ENCODE measurements at places on chromosomes 3 and 15.

DNA sequence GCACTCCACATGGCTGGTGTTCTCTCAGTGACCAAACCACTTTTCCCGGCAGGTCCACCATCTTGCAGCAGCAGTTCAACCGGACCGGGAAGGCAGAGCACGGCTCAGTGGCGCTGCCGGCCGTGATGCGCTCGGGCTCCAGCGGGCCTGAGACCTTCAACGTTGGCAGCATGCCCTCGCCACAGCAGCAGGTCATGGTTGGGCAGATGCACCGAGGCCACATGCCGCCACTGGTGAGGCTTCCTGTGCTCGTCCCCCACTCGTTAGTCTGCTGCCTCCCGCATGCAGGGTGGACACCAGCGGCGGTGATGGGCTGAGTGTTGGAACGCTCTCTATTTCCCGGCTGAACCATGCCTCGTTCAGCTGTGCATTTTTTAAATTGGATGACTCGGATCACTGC is 344.9 kb upstream of the TPM1 start:
- DNase-seq = no peak

DNA sequence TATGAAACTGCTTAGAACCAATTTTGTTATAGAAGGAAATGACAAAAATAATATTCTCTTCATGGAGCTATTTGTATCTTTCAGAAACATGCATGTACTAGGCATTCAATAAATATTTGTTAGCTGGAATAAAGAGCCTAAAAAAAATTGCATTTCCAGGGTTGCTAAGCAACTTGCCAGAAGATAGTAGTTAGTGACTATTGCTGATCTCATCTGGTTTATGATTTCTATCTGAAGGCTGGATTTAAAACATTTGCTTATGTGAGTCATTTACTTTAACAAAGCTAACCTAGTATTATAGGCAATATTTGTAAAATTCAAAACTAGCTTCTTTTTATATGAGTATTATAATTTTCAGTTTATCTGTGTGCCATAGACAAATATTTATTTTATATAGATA is 78.3 kb downstream of the NAALADL2 start:
- no peak for DNase-seq

GRCh38 chr3:168847291-168847883 is 751.7 kb upstream of the GOLIM4 start:
- no peak for DNase-seq

- DNase-seq = no peak
These were observed 325.1 kb upstream of the THBS1 start for GRCh38 chr15:39255760-39256159.

DNA sequence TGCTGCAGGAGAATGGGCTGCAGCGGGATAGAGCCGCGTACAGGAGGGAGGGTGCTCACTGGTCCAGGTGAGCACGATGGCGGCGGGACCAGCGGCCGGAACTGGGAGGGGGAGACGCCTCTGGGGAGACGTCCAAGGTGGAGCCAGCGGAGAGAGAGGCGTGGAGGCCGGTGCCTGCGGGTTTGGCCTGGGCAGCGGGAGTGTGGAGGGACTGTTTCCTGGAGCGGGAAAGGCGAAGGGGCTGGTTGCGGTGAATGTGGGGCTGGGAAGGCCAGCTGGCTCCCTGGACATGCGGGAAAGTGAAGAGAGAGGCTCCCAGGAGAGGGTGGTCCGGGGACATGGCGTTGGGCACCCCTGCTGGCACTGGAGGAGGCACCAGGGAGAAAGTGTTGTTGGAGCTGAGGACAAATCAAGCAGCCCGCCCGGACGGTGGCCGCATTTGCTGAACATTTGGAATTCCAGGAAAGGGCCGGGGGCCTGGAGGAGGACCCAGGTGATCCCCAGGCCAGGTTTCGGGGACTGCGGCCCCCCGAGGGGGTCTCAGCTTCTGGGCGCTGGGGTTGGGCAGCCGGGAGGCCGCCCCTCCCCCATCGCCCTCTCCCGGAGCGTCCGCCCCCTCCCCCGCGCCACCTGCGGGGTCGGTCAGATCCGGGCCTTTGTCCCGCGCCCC is 34.3 kb downstream of the DNAJB8 start:
- no peak for DNase-seq

GRCh38 chr3:123719862-123720453 is 135.1 kb upstream of the HACD2 start:
- DNase-seq = no peak

DNA sequence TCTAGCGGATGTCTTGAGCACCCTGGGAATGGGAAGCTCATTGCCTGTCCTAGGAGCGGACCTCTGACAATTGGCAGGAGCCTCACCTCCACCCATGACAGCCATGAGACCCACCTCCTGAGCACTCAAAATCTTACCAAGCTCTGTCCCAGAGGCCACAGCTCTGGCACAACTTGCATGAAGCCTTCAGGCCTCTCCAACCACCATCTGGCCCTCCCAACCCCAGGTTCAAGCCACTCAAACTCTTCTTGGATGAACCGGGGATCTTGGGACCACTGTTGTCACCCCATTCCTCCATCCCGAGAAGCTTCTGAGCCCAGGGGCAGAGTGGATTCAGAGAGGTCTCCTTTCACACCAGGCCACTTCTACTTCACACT is 1.5 kb downstream of the VIPR1 start:
- no peak for DNase-seq

- DNase-seq = no peak
These were observed 35.8 kb upstream of the PLOD2 start for GRCh38 chr3:146196789-146197188.

DNA sequence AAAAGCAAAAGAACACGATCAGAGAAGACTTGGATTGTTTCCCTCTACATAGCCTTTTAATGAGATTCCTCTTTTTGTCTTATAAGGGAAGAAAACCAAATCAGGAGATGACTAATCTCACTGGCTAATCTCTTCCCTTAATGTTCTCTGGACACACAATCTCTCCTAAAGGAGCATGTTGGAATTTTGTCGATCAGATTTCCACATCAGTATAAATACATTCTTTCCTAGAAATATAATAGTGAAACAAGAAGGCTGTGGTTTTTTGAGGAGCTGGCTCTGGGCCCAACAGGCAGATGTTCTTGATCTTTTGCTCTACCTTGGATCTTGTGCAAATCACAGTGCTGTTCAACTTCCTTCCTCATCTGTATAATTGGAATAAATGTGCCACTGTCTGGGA is 94.0 kb downstream of the GTPBP8 start:
- DNase-seq = no peak

DNA sequence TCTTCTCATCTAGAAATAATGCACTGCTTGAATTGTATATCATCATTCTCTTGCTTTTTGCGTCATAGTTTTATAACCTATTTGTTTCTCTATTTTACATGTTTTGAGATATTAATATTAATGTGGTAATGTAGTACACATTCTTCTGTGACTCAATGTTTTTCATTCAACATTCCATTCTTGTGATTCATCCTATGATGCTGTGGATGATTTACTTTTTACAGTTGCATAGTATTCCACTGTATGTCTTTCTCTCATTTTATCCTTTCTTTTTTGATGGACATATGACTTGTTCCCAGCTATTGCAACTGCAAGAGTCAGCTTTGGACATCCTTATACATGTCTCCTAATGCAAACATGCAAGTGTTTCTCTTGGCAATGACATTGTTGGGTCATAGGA is 20.6 kb upstream of the VEPH1 start:
- no peak for DNase-seq

DNA sequence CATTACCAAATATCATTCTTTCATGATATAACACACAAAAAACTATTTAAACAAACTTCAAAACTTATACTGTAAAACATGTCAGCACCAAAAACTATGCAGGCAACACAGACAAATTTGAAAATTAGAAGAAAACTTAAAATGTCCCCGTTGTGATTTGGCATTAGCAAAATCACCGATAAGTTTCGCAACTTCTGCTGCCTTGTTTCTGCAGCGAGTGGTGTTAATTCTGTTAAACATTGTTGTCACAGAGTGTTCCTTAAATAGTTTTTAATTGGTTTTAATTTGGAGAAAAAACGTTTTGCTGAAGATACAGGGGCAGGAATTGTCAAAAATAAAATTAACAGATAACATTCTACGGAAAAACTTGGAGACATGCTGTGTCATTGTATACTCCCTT is 160.6 kb downstream of the RPLP1 start:
- no peak for DNase-seq

GRCh38 chr15:49953421-49953820 is 165.6 kb downstream of the ATP8B4 start:
- DNase-seq = no peak

DNA sequence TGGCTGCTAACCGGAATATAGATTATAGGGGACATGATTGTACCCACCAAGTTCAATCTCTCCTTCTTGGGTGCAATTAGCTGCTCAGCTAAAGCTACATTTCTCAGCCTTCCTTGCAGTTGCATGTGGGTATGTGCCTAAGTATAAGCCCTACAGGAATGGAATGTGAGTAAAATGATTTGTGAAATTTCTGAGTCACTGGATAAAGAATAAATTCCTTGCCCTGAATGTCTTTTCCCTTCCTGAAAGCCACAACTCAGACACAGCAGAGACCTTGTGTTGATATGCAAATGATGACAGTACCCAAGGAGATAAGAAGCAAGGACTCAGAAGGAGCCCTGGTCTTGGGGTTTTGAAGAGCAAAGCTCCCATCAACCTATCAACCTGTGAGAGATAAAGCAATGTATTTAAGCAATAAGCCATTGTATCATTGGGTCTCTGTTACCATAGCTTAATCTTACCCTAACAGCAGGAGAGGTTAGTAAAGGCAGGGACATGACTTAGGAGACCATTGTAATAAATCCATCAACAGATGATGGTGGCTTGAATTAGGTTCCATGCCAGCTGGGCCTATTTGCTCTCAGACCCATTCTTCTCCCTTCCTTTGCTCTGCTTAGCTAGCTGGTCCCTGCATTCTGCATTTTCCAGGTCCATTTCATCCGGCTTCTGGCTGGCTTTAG is 25.6 kb upstream of the ZNF280D start:
- no peak for DNase-seq

DNA sequence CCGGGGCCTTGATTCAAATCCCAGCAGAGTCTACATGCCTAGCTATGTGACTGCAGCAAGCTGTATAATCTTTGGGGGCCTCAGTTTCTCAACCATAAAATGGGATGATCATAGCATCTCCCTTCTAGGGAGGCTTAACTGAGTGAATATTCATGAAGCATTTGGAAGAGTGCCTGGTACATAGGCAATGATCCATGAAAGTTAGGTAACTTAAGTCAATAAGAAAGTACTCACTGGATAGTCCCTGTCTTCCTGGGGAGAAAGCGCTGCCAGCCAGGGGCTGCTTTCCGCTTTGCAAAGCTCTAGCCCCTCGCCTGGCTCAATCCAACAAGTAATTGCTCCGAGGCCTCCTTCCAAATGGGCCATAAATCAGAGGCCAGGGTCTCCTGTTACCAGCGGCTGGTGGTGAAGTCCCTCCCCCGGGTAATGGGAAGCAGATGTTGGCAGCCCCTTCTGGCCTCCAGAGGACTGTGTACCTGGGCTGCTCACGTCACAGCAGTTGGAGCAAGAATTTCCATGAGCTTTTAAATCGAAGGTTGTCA is 521.9 kb upstream of the PROK2 start:
- no peak for DNase-seq

GRCh38 chr3:12706504-12707253 is 42.8 kb upstream of the RAF1 start:
- peak; percentile 6 for DNase-seq

DNA sequence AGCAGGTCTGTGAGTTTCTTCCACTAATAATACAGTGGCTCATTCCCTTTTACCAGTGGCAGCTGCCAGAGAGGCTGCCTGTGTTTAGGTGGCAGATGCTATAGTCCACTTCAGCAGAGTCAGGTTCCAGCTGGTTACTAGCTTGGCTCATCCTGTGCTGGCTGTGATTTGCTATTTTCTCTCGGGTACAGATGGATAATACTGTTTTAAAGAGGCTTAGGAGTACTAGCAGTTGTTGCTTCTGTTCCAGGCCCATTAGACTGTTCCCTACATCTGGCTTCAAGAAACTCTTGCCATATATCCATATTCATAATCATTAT is 41.0 kb downstream of the ZNF609 start:
- DNase-seq = no peak

DNA sequence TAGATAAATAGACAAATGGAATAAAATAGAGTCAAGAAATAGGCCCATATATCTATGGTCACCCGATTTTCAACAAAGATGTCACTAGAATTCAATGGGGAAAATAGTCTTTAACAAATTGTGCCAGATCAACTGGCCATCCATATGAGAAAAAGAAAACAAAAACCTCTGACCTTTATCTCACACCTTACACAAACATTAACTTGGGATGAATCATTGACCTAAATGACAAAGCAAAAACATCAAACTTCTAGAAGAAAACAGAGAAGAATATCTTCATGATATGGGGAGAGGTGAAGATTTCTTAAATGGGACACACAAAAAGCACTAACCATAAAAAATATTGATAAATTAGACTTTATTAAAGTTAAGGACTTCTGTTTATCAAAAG is 31.9 kb downstream of the ITGA11 start:
- no peak for DNase-seq

DNA sequence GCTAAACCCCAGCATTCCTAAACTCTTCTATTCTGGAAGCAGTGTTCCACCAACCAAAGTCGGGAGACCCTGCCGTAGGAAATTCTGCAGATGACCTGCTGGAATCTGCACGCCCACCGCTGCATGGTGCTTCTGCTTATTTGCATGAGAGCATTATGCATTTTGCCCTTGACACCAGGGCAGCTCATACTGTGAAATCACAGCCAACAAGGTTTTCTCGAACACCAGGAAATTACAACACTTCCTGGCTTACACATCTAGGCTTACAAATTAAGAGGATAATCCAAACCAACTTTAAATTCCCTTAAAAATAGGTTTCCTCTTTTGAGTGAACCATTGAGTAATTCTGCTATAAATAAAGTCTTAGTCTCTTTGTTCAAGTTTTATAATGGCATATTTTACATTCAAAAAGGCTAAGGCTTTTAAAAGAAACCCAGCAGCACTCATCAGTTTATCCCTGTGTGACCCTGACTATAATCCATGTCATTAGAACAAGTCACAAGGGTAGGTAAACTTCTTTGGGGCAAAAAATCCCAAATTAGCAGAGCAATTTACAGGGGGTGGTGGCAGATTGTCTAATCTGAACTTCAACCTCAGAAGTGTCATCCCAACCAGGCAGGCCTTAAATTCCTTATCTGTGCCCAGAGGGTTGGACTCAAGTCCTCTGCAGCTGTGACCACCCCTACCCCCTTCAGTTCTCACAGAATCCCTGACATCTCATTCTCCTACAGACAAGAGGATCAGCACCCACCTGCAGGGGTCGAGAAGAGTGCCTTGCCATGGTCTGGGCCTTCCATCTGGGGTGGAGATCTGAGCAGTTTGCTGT is 33.5 kb upstream of the RBP1 start:
- DNase-seq = no peak

- no peak for DNase-seq
These were observed 11.9 kb downstream of the SMAD6 start for GRCh38 chr15:66713843-66714508.
